ENCODE measurements at places on chromosomes 3 and 15.

DNA sequence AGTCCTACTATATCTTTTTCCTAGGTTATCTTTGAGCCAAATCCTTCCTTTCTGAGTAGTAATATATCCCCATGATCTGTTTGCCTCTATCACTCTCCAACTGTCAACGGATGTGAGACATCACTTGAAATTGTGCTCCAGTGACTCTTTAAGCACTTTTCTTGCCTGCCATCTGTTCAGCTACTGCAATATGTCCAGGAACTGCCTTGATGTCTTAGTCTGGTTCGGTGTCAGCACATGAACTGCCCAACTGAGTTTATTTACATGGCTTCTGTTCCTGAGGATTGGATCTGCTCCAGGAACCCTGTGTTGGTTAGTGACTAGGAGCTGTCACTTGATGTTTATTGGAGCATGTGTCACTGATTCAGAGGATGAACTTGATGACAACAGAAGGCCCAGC is 116.5 kb downstream of the SLC9A9 start:
- no peak for DNase-seq

GRCh38 chr15:67066041-67066958 is 898 bp downstream of the SMAD3 start:
- DNase-seq, result no peak

- no peak for DNase-seq
These were observed 220.4 kb downstream of the SNRPN start for GRCh38 chr15:25175033-25175788.

- no peak for DNase-seq
These were observed 365.8 kb downstream of the FOXP1 start for GRCh38 chr3:71217640-71218222.

DNA sequence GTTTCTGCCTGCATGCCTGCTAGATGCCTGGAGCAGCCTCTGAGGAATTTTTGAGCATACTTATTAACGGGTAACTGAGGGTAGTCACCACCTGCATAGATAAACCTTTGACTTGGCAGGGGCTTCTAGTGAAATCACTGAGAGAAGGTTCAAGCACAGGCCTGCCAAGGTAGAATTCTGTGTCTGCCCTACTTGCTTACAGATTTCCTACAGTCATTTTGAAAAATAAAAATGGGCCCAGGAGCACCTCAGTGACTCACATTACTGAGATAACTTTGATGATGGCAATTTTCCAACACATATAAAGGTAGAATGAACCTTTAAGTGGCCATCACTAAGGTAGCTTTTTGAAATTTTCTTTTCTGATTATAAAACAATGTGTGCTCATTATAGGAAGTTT is 10.8 kb downstream of the CRTAP start:
- no peak for DNase-seq

DNA sequence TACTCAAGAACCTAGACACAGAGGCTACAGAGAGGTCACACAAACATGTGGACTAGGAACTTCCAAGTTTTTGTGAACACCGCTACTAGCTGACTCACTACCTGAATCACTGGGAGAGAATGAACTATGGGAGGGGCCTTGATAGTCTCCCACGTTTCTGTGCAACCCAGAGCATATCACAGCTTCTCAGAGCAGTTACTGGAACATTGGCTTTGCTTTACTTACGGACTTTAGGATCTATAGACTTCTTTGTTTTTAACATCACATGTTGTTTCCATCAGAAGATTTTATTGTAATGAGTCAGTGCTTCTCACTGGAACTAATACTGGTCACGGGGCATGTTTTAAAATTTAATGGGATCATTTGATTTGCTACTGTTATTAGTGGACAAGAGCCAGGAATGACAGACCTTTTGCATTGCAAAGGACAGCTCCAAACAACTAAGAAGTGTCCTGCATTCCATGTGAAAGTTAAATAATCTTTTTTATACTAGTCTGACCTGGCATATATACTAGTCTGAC is 35.6 kb downstream of the RTP4 start:
- DNase-seq, result no peak

GRCh38 chr3:127157171-127157828 is 35.6 kb upstream of the PRR23E start:
- no peak for DNase-seq

DNA sequence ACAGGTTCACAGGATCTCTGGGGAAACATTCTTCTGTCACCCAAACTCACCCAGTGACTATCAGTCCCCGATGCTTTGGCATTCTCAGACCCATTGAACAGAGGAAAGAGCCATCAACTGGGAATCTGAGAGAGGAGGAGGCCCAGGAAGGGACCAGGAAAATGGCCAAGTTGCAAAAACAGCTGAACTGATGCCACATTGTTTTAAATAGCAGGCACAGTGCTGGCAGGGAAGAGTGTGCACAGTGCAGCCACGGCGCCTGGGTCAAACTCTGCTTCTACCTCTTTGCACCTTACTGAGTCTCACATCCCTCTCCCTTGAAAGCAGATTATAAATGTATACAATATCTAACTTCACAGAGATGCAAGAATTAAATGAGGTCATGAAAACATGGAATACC is 66.4 kb downstream of the SRGAP3 start:
- DNase-seq, result no peak

DNA sequence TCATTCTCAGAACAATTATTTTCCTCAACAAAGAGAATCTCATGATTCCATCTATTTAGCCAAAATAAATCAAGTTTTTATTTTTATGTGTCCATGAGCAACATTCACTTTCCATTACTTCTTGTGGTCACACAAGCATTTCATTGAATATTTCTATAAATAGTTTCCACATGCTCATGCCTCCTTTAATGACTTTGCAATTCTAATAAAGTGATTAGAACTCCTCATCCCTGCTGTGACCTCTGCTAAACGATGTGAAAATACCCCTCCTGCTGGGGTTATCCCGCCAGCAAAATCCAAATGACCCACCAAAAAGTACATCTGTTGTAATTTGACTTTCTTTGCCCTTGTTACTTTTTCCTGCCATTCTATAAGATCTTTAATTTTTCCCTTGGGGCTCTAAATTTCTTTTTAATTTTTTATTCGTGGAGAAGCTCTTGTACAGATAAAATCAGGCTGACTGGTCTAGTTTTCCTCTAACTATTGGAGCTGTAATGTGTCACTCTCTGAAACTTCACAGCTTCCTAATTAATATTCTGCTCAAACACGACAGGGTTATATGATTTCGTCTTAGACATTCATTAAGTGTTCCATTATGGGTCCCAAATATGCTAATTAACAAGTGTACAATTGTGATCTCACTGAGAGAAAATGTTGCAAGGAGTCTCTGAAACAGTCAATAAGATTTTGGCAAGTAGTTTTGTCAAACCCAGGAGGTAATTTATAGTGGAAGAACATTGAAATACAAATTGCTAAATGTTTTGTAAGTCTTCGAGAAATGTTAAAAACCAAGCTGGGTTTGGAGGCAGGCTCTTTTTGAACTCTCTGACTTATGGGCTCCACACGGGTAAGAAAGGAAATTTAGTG is 533.1 kb upstream of the NAALADL2 start:
- no peak for DNase-seq

- DNase-seq, result no peak
These were observed 702 bp downstream of the ARHGEF3 start for GRCh38 chr3:56800832-56801661.
